ENCODE measurements at places on chromosomes 3 and 15.

GRCh38 chr3:56994391-56994790 is 66.1 kb upstream of the SPATA12 start:
- DNase-seq: no peak

GRCh38 chr3:197533927-197534725 is 21.6 kb downstream of the BDH1 start:
- DNase-seq: no peak

- DNase-seq: no peak
Measured at GRCh38 chr15:63135804-63136203, 14.1 kb downstream of the LACTB start.

DNA sequence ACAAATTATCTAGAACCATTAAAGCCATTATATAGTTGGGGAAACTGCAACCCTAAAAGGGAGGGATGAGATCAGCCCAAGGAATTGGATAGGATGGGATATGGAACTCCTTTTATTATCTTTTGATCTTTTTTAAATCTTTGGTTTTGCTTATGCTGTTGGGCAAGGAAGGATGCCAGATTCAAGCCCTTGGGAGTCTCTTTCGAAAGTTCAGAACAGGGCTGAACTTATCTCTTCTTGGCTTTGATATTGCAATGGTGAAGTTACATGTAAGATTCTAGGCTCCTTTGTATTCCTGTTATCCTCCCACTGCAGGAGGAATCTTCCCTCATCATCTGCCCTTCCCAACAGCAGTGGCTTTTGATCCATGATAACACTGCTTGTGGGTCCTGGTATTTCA is 10.0 kb upstream of the SLC22A13 start:
- no peak for DNase-seq

DNA sequence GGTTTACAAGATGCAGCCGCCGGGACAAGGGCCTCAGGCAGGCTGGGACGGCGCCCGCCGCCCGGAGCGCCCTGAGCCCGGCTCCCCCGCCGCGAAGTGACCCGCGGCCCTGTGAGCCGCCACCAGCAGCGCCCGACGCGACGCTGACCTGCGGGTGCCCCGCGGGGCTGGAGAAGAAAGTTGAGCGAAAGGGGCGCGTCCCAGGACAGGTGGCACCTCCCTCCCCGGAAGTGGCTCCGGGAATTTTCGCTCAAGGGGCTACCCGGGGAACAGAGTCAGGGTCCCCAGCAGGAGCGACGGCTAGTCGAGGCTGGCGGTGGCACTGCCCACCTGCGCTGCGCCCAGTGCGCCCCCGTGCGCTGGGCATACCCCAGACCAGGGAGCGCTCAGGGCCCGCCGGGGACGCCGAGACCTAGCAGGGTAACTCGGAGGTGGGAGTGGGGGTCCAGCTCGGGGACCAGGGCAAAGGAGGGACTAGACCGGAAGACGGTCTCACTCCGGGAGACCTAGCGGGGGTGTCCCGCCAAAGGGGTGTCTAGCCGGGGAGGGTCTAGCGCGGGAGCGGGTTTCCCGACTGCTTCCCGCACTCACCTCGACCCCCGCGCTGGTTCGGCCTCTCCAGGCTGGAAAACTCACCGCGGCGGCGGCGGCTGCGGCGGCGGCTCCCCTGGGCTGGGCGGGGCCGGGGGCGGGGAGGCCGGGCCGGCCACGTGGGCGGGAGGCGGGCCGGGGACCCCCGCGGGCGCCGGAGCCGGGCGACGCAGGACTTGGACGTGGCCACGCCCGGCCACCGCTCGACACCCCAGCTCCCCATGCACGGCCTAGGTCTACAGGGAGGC is 18.4 kb downstream of the SPATA12 start:
- no peak for DNase-seq

GRCh38 chr3:130934442-130935089 is 40.7 kb downstream of the ATP2C1 start:
- DNase-seq: no peak

DNA sequence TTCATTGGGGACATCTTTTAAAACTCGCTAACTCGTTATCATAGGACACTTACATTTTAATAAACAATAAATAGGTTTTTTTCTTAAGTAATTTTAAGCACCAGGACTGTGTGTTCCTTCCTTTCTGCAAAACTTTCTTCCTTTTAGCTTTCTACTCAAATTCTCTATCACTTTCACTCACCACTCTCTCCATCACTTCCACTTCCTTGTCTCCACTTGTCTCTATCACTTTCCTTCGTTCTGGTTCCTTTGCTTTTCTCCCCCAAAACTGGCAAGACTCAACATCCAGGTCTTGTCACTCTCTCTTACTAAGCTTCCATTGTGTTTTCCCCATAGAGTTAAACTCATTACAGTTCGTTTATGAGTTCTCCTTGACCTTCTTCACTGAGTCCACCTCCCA is 99.0 kb downstream of the ZPLD1 start:
- DNase-seq: no peak

- no peak for DNase-seq
Measured at GRCh38 chr15:100942656-100943425, 23.7 kb downstream of the LRRK1 start.

DNA sequence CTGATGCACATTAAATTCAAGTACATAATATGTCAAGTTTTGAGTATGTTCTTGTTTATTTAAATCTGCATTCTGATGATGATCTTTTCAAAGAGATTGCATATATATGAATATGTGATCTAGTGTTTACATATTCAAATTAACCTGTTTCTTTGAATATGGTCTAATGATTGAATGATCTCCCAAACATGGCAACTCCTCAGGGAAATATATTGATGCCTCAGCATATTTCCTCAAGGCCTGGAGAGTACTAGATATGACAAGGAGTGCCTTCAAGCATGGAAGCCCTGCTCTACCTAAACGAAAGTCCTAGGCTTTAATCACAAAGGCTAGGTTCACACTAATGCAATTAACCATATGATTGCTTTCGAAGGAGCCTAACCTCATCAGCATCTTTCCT is 532.8 kb downstream of the ZIC1 start:
- no peak for DNase-seq

DNA sequence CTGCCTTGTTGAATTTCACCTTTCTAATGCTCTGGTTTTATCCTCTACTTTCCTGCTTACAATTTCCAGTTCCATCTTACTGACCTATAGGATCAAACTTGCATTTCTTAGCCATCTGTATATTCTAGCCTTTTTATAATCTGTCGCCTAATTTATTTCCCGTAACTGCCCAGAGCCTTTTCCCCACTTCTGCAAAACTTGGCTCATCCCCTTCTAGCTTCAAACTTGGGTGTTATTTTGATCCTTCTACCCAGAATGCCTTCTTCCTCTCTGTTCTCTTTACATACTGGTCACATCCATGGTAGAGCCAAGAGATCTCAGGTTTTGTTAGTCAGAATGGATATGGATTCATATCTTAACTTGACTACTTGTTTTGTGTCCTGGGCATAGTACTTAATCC is 2.6 kb downstream of the SACM1L start:
- DNase-seq: no peak

DNA sequence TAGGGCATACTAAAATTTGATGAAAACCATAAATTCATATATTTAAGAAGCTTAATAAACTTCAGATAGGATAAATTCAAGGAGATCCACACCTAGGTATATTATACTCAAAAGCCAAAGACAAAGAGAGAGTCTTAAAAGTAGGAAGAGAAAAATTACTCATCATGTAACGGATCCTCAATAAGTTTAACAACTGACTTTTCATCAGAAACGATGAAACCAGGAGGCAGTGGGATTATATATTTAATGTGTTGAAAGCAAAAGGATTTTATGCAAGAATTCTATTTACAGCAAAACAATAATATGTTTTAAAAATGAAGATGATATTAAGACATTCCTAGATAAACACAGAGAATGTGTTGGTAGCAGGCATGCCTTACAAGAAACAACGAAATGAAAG is 202.7 kb downstream of the OXSM start:
- DNase-seq: no peak

GRCh38 chr3:54897028-54897711 is 30.7 kb downstream of the LRTM1 start:
- DNase-seq: no peak

- no peak for DNase-seq
Measured at GRCh38 chr3:150984066-150984465, 11.5 kb upstream of the CLRN1 start.

- peak; percentile 29 for DNase-seq
Measured at GRCh38 chr3:39101022-39101689, 6.3 kb downstream of the GORASP1 start.

DNA sequence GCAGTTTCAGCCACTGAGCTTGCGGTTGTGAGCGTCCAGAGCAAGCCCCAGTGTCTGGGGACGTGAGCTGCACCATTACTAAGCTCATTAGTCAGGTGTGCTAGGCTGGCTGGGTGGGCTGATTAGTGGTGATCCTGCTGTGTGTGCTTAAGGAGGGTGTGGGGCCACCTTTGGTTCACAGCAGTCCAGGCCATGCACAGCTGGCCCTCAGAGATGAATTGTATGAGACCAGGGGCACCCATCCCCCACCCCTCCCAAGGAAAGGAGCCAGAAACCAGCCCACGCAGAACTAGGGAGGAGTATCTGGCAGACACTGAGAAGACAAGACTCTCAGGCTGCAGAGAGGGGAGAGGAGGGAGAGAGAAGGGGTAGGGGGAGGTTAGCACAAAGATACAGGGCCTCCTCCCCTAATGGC is 3.8 kb downstream of the TYRO3 start:
- no peak for DNase-seq

DNA sequence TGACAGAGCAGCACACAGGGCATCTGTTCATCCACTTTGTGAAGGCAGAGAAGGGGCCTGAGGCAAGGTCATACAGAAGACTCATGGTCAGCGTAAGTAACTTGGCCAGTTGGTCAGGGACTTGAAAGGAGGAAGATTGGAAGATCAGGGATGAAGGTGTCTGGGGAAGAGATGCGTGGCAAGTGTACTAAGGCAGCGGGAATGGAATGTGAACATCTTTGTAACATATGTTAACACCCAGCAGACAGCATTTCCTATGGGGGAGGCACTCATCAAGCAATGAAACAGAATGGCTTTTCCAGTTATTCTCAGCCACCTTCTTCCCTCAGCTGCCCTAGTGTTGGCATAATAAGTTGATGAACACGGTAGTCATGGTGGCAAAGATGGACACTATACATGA is 7.8 kb upstream of the RFC4 start:
- no peak for DNase-seq

DNA sequence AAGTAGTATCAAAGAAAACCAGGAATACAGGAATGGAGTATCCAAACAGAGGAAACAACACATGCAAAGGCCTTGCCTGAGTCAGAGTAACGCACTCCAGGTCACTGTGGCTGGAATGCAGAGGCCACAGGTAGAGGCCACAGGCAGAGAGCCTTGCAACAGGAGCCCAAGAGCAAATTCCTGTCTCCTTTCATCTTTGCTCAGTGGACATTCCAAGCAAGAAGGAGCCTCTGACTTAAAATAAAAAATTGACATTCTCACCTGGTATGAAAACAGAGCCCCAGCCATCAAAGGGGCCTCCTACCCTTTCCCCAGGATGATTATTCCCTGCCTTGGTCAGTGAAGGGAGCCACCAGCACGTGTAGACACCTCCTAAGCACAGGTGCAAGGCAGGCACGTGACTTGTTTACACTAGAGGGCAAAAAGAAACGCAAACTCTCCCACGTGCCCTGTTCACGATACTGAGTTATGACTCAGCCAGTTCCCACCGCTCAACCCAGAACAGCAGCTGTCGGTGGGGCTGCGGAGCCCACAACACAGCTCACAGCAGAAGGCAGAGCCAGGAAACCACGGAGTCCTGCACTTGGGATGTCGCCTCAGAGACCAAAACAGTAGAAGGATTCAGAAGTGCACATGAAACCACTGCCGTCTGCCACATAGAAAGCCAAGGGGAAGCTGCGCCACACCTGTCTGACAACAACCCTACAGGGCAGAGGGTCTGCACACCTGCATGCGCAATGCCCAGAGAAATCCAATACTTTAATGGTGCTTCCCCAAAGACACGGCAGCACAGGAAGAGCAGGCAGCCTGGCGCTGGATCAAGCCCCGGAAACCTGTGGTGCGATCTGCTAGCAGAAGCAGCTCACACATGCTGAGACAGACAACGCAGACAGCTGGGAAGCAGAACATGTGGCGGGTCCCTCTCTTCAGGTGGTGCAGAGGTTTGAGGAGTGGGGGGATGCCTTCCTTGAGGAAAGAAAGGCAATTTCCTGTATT is 52.1 kb downstream of the ITGB5 start:
- peak; percentile 9 for DNase-seq

DNA sequence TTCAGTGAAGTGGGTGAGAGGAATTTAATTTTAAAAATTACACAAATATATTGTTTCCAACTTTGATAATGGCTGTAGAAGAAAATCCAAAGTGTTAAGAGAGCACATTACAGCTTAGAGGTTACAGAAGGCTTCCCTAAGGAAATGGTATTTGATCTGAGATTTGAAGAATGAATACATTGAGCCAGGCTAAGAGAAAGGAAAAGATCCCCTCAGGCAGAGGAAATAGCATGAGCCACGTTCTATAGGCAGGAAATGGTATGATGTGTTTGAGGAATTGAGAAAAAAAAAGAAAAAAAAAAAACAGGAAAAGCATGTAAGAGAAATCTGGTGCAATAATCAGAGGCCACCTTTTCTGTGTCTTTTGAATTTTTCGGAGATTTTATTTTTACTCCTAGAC is 48.6 kb downstream of the UNC13C start:
- DNase-seq: no peak

- DNase-seq: no peak
Measured at GRCh38 chr15:64066451-64066850, 20.2 kb upstream of the DAPK2 start.

- no peak for DNase-seq
Measured at GRCh38 chr3:13243586-13243985, 170.4 kb upstream of the IQSEC1 start.

DNA sequence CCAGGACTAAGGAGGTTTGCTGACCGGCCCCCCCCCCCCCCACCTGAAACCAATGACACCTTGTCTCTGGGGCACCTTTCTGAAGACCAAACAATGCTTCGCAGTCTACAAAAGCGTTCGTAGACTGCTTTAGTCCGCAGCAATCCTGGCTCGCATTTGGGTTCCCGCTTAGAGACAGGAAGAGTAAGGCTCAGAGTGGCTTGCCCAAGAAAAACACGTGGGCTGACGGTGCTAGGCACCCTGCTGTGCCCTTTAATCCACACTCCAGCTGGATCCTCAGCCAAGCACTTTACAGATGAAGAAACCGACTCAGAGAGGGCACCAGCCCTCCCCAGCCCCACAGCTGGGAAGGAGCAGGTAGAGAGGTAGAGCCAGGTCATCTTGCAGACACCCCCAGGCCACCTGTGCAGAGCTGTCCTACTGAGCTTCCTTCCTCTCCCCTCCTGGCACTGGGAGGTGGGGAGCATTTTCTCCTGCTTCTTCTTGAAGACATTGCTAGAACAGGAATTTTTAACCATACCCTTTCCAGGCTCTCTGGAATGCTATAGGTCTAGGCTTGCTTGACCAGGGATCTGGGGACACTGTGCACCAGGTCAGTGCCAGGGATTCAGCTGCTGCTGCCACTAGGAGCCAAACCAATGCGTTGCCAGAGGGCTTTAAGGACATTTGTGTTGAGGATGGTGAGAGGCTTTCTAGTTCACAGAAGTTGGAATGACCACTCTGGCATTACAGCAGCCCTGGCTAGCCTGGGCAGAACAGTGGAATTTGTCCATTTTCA is 1.0 kb upstream of the KLF15 start:
- DNase-seq: no peak

All from activated CD4-positive, alpha-beta T cell treated with anti-CD3 and anti-CD28 coated beads, Interleukin-2, amount 50 U/mL, for 4 hours (primary cell).